AG04449 (cell line): ENCODE measurements at places on chromosomes 12 and 14.
A peak's percentile ranks its signal among the peaks of the same experiment; 100 is the strongest.

- no peak for DNase-seq
Observed at GRCh38 chr12:64077922-64078321, 144.2 kb downstream of the KICS2 start.

- DNase-seq, result no peak
Observed at GRCh38 chr14:59463787-59464485, 1.2 kb downstream of the GPR135 start.

DNA sequence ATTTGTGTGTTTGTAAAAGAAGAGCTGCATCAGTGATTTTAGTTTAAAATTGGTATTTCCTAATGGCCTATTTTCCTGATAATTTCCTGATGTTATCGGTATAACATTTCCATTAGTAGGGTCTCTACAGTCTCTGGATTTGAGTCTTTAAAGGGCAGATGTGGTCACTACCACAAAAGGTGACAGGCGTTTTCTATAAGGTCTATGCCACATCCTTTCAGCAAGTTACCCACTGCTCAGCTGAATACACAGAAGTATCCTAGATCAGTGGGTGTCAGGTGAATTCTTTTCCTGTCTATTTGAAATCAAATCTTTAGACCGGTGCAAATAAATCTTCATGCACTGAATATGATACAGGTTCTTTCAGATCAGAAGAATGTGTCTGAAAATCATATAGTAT is 90.2 kb downstream of the LIN7A start:
- DNase-seq, result no peak

GRCh38 chr12:27868139-27868538 is 88.1 kb upstream of the MANSC4 start:
- peak; percentile 94 for DNase-seq

GRCh38 chr14:104422837-104423681 is 156.5 kb upstream of the C14orf180 start:
- DNase-seq, result no peak

- DNase-seq, result no peak
Observed at GRCh38 chr12:111041091-111041490, 120.7 kb upstream of the MYL2 start.

GRCh38 chr12:113990250-113991223 is 24.4 kb upstream of the RBM19 start:
- DNase-seq, result no peak
